Activated naive CD8-positive, alpha-beta T cell treated with anti-CD3 and anti-CD28 coated beads, Interleukin-2, amount 10 ng/mL, durations not matched to agents 7 days and 5 days (primary cell): ENCODE measurements at places on chromosomes 11 and 22.

DNA sequence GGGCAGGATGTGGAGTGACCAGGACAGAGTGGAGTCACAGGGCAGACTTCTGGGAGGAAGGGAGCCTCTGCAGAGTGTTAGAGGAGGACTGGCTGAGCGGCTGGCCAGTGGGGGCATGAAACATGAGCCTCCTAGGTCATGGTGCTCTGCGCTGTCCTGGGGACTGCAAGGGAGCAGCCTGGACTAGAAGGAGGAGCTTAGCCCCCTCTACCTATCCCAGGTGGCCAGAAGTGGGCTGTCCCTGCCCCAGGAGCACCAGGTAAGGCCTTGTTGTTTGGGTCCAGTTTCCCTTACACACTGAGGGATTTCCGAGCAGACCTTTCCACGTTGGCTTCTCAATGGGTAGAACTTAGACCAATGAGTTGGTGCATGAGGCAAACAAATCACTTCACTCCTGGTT, 7.4 kb downstream of the PKNOX2 start:
- DNase-seq: no peak

GRCh38 chr11:67308031-67308866, 4.9 kb downstream of the SSH3 start:
- no peak for DNase-seq

GRCh38 chr11:94866936-94867795, 99.0 kb downstream of the AMOTL1 start:
- DNase-seq: no peak

- no peak for DNase-seq
Observed at GRCh38 chr11:47553406-47553743, 443 bp upstream of the CELF1 start.

DNA sequence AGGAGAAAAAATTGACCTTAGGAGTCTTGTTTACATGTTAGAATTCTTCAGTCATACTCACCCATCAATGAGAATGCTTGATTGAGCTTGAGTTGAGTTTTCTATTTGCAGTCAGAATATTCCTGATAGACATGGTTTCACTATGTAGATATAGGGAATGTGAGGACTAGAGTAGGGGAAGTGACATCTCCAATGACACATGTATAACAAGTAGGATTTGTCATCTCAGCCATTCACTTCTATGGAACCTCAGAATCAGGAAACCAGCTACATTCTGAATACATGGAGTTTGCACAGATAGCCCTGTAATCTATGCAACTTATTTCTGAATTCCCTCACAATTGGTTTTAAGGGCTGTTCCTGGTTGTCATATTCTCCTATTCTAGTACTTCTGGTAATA, 20.1 kb upstream of the OR9Q1 start:
- no peak for DNase-seq

GRCh38 chr11:97290464-97291041, 900.7 kb downstream of the JRKL start:
- no peak for DNase-seq

- DNase-seq: no peak
Observed at GRCh38 chr22:40522141-40522540, 114.4 kb downstream of the MRTFA start.

GRCh38 chr11:77199137-77199745, 71.2 kb downstream of the MYO7A start:
- DNase-seq: peak; percentile 8

GRCh38 chr22:46846832-46847355, 84.4 kb downstream of the TBC1D22A start:
- no peak for DNase-seq

DNA sequence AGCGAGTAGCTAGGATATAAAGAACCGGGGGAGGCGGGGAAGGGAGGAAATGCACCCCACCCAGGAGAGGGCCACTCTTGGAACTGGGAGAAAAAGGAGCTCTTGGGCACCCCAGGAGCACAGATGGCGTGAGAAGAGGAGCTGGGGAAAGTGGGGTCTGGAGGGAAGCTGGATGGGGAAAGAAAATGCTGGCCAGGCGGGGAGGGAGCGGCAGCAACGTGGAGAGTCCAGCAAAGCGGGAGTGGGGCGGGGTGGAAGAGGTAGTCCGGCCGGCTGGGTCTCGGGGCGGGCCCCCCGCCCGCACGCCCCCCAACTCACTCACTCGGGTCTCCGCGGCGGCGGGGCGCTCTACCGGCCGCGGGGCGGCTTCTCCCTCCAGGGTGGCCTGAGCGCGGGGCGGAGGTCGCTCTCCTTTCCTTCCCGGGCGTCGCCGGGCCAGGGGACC, 522 bp downstream of the TOB2 start:
- DNase-seq: no peak
